ENCODE measurements at places on chromosomes 11 and 22. TPM values are rescaled to one million over a fixed set of nuclear protein-coding genes. Genes with fewer than 3 reads are reported as not detected.

DNA sequence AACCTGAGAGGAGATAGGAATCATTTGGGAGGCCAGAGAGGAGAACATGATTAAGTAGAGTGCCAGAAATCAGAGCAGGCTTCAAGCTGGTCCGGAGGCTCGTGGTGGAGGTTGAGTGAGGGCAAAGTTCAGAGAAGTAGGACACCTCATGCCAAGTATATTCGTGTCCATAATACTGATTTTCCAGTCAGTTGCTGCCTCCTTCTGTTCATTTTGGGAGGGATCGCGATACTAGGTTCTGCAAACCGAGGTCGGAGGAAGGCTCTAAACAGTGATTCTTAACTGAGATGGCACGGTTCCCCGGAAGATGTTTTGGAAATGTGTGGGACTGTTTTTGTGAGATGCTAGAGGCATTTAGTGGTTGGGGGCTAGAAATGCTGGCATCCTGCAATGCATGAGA is 13.6 kb upstream of the CD3E start:
- DNase-seq, result peak; percentile 33

GRCh38 chr22:40541300-40541699 is 95.2 kb downstream of the MRTFA start:
- DNase-seq, result no peak

DNA sequence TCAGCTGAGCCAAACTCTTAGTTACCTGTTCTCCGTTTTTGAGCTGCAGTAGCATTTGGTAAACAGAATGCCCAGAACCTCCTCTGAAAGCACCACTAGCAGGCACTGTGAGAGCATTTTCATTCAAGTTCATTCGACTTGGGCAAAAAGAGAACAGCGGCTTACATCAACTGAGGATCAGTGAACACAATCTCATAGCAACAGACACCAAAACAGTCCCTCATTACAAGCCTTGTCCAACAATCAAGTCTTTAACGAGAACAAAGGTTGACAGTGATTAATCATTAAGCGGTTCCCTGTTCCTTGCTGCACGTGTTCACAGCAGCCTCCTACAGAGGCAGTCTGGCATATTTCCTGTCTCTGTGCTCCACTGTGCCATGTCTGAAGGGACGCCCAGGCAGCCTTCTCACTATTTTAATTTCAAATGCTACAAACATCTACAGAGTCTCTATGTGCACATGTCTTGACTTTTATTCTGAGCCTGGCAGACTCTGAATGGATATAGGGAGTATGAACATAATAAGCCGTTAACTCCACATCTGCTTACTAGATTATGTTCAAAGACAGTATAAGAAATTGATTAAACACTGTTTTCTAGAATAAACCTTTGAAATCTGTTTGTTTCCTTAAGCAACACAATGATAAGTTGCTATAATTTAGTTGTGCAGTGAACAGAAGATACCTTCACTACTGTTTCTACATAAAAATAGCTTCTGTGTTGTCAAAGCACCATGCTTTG is 88.3 kb upstream of the MTMR2 start:
- peak; percentile 44 for DNase-seq

The TPBGL gene
- polyA plus RNA-seq, result 0.25 TPM

The ANO9 gene
- polyA plus RNA-seq, result 8.5 TPM

The MUC5AC gene
- polyA plus RNA-seq, result 0.75 TPM

- DNase-seq, result no peak
Observed at GRCh38 chr11:23778971-23779370, 717.9 kb upstream of the LUZP2 start.

DNA sequence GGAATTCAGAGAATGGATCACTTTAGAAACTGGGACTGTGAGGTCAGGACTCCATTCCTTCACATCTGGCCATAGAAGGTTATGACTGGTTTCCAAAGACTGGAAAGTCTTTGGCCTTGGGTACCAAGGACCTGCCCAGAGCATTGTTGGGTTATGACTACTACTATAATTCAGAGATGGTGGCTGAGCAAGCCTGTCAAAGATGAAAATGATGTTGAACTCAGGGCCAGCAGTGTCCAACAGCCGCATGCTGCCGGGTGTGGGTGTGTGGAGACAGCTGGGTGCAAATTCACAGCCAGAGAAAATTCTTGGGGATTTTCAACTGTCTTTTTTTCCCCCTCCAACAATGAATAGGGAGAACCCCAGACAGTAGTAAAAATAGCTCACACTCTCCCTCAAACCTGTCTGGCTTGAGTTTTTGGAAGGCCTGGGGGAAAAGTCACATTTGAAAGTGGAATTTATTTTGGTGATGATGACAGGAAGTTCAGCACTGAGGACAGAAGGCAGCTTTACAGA is 166.8 kb upstream of the NCAM1 start:
- DNase-seq, result no peak

The LRRC32 gene
- 40.0 TPM for polyA plus RNA-seq

DNA sequence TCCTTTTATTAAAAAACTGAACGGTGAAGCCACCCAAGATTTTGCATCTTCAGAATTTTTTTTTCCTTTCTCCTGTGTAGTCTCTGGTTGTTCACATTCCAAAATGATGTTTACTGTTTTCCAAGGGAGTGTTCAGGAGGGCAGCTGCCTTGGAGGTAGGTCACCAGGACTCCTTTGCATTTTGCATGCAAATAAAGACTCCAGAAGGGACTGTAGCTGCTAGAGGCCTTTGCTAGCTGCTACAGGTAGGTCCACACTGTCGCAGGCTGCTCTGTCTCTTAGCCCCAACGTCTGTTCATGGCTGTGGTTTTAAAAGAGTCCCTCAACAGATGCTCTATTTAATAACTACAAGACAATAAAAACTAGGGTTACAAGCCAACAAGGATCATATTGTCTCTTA is 11.4 kb downstream of the CTSC start:
- DNase-seq, result no peak

The NXPE1 gene
- polyA plus RNA-seq, result not detected

The KCNE3 gene
- polyA plus RNA-seq, result 14.6 TPM

DNA sequence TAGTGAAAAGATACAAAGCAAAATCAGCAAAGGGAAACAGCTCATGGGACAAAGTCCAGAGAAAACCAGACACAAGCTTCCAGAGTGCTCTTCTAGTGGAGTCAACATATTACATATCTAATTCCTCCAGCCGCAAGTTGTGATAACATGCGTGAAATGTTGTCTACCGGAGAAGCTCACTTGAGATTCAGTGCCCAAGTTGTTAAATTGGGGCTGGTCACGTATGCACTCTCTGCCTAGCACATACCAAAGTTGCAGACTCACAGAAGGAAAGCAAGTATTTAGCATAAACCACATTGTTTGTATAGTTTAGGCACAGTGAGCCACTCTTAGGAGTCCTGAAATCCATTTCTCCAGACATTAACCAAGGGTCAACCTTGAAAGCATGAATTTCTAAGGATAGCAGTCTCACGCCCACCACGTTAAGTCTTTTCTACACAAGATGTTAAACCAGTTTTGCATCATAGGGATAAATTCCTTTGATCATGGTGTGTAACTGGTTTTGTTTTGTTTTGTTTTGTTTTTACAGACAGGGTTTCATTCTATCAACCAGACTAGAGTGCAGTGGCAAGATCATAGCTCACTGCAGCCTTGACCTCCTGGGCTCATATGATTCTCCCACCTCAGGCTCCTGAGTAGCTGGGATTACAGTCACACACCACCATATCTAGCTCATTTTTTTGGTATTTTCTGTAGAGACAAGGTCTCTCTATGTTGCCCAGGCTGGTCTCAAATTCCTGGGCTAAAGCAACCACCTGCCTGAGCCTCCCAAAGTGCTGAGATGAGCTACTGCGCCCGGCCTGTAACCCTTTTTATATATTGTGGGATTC is 39.5 kb upstream of the EP300 start:
- no peak for DNase-seq

DNA sequence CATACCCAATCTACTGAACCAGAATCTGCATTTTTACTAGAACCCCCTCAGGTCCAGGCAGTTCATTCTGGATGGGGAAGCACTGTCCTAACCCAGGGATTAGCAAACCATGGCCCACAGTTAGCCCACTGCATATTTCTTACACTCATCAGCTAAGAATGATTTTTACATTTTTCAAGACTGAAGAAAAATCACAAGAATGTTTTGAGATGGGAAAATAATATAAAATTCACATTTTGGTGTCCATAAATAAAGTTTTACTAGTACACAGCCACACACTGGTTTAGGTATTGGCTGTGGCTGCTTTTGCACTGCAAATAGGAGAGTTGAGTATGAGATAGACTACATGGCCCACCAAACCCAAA is 59.4 kb downstream of the PPFIBP2 start:
- DNase-seq, result no peak

- no peak for DNase-seq
Observed at GRCh38 chr11:76253416-76253815, 47.1 kb upstream of the WNT11 start.

GRCh38 chr11:4195909-4196308 is 101.3 kb downstream of the RRM1 start:
- DNase-seq, result no peak

GRCh38 chr11:102168481-102168880 is 58.2 kb downstream of the YAP1 start:
- no peak for DNase-seq

DNA sequence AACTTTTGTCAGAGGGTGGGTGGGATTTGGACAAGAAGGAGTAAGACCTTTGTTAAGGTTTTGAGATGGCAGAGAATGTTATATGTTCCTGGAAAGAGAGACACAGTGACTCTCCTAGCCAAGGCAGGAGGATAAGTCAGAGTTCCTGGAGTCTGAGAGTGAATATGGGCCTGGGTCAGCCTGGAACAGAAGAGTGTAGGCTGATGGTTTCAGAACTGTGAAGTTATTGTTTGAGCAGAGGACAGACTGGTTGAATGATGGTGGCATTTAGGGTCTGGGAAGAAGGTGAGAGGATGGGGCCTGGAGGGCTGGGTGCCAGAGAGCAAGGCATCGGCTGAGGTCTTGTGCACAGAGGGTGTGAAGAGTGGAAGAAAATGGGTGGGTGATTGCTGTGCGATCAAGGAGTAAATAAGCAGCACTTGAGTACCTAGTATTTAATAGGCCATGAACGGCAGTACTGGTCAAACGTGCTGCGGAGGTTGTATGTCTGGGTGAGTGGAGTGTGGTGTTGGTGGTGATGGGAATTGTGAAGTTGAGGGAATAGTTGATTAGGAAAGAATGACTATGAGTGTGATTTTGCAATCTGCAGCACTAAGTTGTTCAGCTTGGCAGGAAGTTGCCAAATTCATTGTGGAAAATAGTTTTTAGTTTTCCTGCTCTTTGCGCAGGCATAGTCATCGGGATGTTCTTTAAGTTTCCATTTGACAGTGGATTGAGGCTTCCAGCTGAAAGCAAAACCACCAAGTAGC is 1.8 kb downstream of the PANX1 start:
- DNase-seq, result peak; percentile 44

The LRRC10B gene
- 0.98 TPM for polyA plus RNA-seq

The SLC6A5 gene
- not detected for polyA plus RNA-seq

Data from left lung (tissue), 14 donors.